ENCODE measurements at places on chromosomes 4 and X. TPM values are rescaled to one million over a fixed set of nuclear protein-coding genes. Genes with fewer than 3 reads are reported as not detected.

Gene LNX1
- total RNA-seq = 10.7 TPM

Gene PWWP3B
- 49.2 TPM for total RNA-seq

Gene GSX2
- not detected for total RNA-seq

Gene F8A2
- not detected for total RNA-seq

Gene C4orf50
- total RNA-seq = 0.10 TPM

Gene RHOXF2B
- total RNA-seq = not detected

Gene ASB11
- total RNA-seq = 43.3 TPM

Gene ATXN3L
- not detected for total RNA-seq

Gene GYPA
- 5.3 TPM for total RNA-seq

Gene PTCHD1
- 0.31 TPM for total RNA-seq

Gene MTMR8
- total RNA-seq = 3.5 TPM

All from tongue (tissue), 3 donors.